T-cell (primary cell): ENCODE measurements at places on chromosomes 4 and X. TPM values are rescaled to one million over a fixed set of nuclear protein-coding genes. Genes with fewer than 3 reads are reported as not detected.

Gene CLIC2
- total RNA-seq = 0.72 TPM

- peak; percentile 74 for DNase-seq
Observed at GRCh38 chr4:185587427-185588161, 52.3 kb upstream of the PDLIM3 start.

DNA sequence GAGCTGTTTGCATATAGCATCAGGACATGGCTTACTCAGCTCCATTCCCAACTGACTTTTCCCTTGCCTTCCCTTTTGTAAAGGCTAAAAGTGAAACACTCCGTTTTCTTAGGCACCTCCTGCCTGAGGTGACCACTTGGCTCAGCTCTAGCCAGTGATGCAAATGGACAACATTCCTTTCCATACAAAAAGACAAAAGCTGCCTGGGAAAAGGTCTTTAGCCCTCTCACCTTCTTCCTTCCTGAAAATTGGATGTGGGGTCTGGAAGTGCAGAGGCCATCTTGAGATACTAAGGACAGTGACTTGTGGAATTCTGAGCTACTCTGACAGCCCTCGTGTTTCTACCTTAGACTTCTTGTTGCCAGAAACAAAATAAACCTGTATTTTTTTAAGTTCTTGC, 27.7 kb upstream of the SFRP2 start:
- DNase-seq = no peak

Gene SOWAHB
- not detected for total RNA-seq

DNA sequence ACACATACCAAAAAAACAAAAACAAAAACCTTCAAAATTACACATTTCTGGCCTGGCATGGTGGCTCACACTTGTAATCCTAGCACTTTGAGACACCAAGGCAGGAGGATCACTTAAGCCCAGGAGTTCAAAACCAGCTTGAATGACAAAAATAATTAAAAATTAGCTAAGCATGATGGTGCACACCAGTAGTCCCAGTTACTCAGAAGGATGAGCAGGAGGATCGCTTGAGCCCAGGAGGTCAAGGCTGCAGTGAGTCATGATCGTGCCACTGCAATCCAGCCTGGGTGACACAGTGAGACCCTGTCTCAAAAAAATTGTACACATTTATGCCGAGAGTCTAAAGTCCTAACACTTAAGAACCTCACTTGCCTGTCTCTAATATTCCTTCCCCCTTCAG, 18.3 kb downstream of the SLC39A8 start:
- DNase-seq = no peak

DNA sequence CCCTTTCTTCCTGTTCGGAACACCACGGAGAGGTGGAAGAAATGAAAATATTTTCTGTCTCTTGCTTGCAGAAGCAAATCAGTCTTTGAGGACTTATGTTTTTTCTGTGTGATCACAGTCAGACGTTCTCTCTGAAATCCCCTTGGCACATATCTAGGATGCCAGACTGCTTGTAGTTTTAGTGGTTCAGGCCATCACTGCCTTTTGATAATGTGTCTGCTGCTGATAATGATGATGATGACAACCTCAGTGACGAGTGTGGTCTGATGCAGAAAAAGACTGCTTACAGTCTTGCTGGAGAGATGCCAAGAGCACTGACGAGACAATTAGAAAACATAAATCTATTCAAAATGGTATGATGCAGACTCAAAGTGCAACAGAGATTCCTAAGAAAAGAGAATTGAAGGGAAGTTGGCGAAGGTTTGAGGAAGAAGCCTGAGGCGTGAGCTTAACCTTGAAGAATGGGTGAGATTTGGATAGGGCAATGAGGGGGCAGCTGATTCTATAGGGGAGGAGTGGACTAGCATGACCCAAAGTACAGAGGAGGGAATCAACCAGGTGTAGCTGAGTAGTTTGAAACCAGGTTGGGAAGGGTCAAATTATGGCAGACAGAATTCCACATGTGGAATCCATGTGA, 7.9 kb downstream of the RAB33A start:
- DNase-seq = peak; percentile 25

Gene SPANXA1
- total RNA-seq = not detected

GRCh38 chrX:25433307-25433706, 417.5 kb upstream of the ARX start:
- no peak for DNase-seq

Gene LINC00632
- total RNA-seq = 7.3 TPM

Gene FHIP1A
- 1.6 TPM for total RNA-seq

- DNase-seq = no peak
Observed at GRCh38 chr4:176123710-176124407, 58.2 kb downstream of the WDR17 start.

Gene HTRA3
- 0.26 TPM for total RNA-seq

DNA sequence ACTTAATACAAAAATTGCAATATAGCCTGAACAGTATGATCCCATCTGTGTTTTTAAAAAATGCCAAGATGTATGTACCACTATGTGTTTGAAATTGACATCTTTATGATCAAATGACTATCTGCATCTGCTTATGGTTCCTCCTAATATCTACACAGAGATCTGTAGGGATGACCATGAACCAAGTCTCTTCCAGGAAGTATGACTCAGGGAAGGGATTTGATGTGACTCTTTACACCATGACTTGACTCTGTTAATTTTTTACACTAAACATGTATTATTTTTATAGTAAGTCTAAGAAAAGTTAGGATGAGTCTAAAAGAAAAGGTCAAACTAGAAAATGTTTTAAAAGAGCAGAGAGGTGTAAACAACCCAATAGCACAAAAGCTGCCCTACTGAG, 164.0 kb downstream of the SH3KBP1 start:
- no peak for DNase-seq

Gene CETN2
- 7.3 TPM for total RNA-seq

- DNase-seq = no peak
Observed at GRCh38 chrX:106680716-106681115, 45.8 kb upstream of the RNF128 start.

DNA sequence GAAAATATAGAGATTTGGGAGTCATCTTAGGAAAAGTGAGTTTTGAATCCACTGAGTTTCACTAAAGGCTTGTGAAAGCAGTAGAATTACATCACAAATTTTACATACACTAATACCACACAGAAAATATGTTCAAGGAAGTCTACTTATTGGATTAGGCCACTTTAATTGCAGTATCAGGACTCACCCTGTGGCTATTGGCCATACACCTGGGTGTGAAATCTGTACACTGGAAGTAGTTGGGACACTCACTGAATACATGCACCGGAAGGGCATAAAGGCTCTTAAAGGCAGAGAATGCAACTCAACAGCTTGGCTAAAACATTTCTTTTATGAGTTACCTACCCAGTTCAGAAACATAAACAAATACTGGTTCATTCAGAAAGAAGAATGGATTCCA, 19.8 kb downstream of the MAOB start:
- DNase-seq = no peak

DNA sequence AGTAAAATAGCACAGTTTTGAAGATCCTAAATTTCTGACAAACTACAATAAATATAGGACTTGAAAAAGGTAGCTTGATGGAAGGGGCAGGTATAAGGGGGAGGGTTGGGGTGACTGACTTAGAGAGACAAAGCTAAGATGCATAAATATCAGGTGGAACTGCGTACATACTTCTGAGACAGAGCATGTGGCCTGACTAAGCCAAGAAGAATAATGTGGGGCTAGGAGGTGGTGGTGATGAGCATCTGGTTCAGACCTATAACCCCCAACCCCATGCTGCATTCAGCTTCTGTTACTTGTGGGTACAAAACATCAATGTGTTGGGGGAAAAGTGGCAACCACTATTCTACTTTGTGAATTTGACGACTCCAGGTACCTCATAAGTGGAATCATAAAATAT, 19.8 kb downstream of the USP9X start:
- DNase-seq = no peak

DNA sequence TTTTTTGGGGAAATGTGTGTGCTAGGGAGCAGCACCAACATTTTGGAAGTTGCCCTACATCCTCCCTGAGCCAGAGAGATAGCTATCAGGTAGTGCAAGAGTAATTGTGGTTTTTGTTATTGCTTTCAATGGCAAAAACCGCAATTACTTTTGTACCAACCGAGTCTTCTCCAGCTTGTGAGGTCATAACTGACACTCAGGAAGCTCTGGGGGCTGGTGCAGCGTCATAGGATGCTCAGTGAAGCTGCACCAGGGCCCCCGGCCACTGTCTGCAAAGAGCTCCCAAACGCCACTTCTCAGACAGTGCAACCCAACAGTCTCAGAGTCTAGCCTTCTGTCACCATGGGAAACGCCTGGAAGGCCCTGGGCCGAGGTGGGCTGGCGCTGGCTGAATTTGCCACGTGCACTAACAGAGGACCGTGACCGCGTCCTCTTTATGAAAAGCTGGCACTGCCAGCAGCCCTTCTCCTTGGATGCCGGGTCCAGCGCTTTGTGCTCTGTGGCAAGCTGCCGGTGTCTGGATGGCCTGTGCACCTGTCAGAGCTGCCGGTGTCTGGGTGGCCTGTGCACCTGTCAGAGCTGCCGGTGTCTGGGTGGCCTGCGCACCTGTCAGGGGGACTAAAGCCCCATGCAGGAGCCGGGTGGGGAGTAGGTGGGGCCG, 19.4 kb downstream of the SH3TC1 start:
- DNase-seq = peak; percentile 32

DNA sequence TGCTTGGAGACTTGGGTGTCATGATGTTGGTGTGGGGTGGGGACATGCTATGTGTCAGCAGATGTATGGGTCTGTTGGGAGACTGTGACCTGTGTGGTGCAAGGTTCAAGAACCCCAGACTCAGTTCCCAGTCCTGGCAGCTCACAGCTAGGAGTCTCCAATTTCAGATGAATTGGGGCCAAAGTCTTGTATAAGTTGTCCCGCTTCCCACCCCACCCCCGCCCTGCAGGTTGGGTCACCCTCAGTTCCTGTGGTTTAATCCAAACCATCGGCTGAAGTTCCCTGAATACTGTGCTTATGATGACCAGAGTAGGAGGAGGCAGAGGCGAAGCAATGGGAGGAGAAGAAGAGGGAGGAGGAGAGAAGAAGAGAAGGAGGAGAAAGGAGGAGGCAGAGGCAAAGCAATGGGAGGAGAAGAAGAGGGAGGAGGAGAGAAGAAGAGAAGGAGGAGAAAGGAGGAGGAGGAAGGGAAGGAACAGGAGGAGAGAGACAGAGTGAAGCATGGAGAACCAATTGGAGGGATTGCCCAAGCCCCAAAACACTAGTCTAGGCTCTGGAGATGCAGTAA, 112.6 kb downstream of the EFNB1 start:
- DNase-seq = no peak

DNA sequence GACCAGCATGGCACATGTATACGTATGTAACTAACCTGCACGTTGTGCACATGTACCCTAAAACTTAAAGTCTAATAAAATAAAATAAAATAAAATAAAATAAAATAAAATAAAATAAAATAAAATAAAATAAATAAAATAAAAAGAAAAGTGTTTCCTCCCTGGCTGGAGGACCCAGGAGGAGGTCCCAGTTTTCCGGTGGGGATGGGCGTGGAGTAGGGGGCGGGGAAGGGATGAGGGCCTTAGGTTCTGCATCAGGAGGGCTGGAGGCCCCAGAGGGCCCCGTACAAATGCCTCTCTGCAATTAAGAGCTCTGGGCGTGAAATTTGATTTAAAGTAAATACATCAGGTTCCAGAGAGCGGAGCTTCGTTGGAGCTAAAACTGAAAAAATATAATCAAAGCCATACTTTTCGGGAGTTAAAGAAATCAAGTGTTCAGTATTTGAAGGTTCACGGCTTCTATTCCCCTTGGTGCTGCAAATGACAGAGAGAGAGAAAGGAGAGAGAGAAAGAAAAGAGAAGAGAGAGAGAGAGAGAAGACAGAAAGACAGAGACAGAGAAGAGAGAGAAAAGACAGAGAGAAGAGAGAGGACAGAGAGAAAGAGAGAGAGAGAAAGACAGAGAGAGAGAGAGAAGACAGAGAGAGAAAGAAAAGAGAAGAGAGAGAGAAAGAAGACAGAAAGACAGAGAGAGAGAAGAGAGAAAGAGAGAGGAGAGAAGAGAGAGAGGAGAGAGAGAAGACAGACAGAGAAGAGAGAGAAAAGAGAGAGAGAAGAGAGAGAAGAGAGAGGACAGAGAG, 8.7 kb upstream of the SHOX start:
- no peak for DNase-seq

DNA sequence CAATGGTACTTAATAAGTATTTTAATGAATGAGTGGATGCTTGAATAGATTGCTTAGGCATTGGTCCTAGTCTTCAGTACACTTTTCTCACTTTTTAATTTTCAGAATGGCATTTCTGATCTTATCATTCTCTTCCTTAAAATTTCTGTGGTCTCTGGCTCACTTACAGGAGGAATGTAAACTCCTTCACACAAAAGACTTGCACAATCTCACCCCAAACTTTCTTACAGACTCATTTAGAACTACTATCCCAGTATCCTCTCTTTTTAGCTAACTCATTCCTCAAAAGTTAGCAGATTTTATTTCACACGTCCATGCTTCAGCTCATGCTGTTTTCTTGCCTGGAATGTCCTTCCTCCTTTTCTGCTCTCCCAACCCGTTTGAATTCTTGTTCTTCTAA, 350.1 kb downstream of the GRXCR1 start:
- no peak for DNase-seq

DNA sequence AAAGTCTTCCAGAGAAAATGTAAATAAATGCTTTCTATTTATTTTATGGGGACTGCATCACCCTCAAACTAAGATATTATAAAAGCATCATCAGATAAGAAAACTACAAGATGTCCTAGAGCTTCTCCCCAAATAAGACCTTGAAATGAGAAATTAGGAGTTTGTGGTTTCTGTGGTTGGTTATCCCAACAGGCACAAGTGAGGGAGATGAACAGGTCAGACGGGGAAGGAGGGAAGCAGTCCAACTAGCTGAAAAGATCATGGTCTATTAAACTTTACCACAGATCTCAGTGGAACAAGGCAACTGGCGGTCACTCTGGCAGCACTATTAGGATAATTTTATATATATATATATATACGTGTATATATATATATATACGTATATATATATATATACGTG, 319.3 kb upstream of the GRID2 start:
- no peak for DNase-seq

DNA sequence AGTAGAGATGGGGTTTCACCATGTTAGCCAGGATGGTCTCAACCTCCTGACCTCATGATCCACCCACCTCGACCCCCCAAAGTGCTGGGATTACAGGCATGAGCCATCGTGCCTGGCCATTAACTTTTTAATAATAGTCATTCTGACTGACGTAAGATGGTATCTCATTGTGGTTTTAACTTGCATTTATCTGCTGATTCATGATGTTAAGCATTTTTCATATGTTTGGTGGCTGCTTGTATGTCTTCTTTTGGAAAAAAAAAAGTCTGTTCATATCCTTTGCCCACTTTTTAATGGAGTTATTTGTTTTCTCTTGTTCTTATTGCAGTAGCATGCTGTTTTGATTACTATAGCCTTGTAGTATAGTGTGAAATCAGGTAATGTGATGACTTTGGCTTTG, 45.8 kb downstream of the ANXA10 start:
- DNase-seq = no peak

- DNase-seq = no peak
Observed at GRCh38 chrX:68186552-68187262, 246.6 kb downstream of the OPHN1 start.

Gene EGF
- total RNA-seq = not detected

Gene GPC4
- 0.44 TPM for total RNA-seq

- DNase-seq = peak; percentile 23
Observed at GRCh38 chrX:119516157-119516702, 48.0 kb downstream of the SLC25A5 start.

- DNase-seq = no peak
Observed at GRCh38 chrX:37906357-37906756, 59.0 kb upstream of the DYNLT3 start.

- no peak for DNase-seq
Observed at GRCh38 chr4:11542952-11543351, 114.3 kb upstream of the HS3ST1 start.
